Fibroblast of upper back skin (primary cell): ENCODE measurements at places on chromosomes 4 and X.

GRCh38 chrX:132883358-132883915, 75.0 kb downstream of the HS6ST2 start:
- no peak for DNase-seq

GRCh38 chr4:181690498-181690897, 552.7 kb upstream of the TENM3 start:
- peak; percentile 26 for DNase-seq

DNA sequence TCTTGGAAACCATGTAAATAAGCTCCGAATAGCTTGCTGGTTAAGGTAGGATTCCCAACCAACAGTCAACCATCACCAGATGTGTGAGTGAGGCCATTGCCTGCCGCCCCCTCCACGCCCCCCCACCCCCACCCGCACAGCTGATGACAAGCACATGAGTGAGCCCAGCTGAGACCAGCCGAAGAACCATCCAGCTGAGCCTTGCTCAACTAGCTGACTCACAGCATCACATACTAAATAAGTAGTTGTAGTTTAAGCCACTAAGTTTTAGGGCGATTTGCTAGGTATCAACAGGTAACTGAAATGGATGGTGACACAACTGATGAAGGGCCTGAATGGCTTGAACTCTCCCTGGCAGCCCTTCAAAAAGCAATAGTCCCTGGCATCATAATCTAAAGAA, 1.6 kb upstream of the CCDC149 start:
- no peak for DNase-seq

DNA sequence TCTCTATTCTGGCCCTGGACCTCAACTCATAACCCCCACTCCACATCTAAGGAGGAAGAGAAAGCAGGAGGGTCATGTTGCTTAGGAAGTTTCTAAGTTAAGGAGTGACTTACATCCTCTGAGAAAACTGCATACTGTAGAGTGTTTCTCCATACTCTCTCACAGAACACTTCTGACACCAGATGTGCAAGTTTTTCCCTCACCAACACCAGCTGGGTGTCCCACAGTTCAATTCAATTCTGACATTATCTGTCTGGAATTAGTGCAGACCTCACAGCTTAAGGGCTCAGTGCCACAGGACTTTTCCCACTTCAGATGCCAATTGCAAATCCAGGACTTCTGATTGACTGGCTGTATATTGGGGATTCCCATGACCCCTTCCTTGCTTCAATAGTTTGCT, 89.0 kb upstream of the SFRP2 start:
- no peak for DNase-seq

- peak; percentile 23 for DNase-seq
Measured at GRCh38 chrX:10549280-10549679, 71.1 kb downstream of the MID1 start.

- no peak for DNase-seq
Measured at GRCh38 chrX:76420237-76420636, 7.3 kb upstream of the MAGEE1 start.

DNA sequence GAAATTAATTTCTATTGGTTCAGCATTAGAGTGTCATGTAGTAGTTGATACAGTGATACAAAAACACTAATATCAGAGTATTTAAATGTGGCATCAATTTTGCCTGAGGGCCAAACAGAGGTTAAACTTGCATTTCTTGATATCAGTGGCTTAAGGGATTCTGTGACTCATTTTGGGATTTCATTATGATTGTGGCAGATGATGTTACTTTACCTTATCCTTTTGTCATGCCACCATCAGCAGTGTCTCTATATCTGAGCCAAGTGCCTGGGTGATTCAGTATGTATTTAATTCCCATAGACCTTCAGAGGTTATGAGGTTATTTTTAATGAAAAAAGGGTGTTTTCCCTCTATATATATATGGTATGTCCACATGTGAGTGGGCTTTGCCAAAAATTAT, 582.9 kb downstream of the ADGRL3 start:
- no peak for DNase-seq

GRCh38 chr4:93730760-93731159, 97.8 kb upstream of the ATOH1 start:
- no peak for DNase-seq

DNA sequence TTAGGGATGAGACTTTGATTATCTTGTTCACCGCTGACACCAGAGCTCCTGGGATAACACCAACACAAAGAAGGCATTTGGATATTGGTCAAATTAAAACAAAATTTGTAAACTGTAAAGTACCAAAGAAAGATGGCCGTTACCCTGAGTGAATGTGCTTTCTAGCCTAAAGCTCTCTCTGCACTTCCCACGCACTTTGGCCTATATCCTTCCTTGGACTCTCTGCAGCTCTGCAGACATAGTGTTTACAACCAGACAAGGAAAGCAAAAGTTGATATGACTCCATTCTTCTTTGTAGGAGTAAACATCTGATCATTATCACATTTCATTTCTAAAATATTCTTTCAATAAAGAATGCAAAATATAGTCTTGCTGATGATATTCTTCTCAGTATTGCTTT, 44.8 kb upstream of the PITX2 start:
- DNase-seq: no peak

DNA sequence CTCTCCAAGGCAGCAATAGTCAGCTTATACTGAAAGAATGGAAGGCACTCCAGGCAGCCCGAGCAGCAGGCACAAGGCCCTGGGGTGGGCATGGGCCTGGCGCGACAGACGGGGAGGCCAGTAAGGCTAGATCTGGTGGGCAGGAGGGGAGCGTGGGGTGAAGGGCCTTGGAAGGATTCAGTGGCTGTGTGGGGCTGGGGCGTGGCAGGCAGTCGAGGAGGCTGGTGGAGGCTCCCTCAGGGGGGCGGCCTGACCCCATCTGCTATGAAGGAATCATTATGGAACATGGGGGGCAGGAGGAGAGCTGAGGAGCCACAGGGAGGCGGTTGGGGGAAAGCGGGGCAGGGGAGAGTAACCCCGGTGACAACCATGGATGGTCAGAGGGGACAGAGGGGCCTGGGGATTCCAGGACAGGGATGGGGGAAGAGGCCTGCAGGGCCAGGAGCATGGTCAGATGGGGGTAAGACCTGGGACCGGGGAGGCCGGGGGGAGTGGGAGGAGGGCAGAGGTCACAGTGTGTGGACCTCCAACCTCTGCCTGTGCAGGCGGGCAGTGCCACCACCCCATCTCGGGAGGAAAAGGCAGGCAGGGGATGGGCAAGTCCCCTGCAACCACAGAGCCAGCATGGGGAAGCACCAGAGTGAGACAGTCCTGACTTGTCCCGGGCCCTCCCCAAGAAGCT, 70.3 kb downstream of the ACOX3 start:
- no peak for DNase-seq

DNA sequence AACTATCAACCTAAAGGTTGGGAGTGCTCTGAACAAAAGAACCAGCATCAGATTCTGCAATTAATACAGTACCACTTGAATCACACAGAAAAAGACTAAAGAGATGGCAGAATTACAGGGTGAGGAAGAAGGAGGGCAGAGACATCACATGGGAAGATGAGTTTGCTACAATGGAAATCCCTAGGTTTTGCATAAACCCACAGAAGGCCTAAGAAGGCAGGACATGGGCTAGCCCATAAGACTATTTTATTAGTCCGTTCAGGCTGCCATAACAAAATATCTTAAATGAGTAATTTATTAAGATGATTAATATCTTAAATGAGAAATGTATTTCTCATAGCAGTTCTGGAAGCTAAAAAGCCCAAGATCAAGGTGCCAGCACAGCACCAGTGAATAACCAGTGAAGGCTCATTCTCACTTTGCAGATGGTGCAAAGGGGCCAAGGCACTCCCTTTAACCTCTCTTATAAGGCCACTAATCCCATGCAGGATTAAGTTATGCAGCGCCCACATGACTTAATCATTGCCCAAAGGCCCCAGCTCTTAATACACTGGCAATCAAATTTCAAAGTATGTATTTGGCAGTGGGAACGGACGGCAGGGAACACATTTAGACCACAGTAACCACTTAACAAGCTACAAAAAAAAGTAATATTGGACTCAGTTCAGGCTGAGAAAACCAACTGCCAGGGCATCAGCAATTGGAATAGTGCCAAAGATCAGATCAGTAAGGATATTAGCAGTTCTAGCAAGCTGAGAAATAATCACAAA, 47.6 kb upstream of the NEUROG2 start:
- DNase-seq: no peak
